ENCODE measurements at places on chromosomes 13 and 19.

DNA sequence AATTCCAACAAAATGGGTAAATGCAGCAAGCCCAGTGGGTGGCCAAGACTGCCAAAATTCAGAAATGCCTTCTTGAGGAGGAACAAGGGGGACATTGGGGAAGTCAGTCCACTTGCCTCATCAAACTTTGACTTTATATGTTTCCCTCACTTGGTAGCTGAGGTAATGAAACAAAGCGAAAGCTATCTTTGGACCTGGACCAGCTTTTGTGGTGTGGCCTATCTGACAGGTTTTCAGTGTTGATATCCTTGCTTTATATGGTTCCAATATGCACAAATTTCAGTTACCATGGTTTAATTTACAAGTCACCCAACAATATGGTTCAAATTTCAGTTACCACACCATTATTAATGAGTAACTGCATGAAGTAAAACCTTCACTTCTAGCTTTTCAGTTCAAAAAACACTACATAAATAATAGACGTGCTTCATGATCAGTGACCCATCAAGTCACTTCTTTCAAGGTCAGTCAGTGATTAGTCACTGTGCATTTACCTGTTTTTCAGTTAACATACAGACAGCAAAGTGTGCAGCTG is 17.7 kb upstream of the POU4F1 start:
- DNase-seq, result no peak

DNA sequence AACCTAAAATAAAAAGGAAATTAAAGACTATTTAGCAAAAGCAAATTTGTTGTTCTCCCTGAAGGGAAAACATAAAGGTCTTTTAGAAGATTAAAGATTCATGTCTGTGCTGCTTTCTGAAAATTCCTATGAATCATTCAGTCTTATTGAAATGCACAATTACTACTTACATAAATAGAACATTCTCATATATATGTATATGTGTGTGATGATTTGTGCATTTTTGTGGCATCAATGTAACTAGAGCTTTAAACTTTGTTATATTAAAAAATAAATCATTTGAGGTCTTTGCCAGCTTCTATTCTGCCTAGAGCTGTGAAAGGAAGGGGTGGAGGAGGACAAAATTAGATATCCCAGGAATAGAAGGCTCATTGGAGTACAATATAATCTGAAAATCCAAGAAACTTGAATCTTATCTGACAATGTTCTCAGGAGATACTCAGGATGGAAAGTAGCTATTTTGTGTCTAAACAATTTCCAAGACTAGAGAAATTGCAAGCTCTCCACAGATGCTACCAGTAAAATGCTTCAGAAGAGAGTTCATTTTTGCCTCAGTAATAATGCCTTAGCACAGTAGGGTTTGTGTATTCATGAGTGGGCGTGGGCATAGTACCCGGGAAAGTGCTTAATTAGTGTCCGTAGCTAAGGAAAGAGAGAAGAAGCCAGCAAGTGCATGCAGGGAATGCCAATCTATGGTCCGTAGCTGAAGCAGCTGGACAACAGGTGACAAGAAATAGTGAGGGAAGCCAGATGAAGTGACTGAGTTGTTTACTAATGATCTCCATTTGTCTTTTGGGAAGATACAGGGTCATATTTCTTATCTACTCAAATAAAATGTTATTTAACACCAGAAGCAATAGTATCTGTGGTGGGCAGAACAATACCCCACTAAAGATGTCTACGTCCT is 395.5 kb upstream of the NBEA start:
- no peak for DNase-seq

DNA sequence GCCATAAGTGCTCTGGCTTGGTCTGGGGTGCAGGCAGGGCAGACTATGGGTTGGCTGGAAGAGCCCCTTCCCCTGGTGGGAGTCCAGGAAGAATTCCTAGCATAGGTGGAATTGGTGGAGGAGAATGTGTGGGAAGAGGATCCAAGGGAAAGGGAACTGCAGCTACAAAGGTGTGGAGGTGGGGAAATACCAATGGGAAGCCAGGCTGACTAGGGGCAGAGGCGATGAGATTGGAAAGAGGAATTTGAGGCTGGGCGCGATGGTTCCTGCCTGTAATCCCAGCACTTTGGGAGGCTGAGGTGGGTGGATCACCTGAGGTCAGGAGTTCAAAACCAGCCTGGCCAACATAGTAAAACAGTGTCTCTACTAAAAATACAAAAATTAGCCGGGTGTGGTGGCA is 4.8 kb upstream of the SDHAF1 start:
- no peak for DNase-seq

DNA sequence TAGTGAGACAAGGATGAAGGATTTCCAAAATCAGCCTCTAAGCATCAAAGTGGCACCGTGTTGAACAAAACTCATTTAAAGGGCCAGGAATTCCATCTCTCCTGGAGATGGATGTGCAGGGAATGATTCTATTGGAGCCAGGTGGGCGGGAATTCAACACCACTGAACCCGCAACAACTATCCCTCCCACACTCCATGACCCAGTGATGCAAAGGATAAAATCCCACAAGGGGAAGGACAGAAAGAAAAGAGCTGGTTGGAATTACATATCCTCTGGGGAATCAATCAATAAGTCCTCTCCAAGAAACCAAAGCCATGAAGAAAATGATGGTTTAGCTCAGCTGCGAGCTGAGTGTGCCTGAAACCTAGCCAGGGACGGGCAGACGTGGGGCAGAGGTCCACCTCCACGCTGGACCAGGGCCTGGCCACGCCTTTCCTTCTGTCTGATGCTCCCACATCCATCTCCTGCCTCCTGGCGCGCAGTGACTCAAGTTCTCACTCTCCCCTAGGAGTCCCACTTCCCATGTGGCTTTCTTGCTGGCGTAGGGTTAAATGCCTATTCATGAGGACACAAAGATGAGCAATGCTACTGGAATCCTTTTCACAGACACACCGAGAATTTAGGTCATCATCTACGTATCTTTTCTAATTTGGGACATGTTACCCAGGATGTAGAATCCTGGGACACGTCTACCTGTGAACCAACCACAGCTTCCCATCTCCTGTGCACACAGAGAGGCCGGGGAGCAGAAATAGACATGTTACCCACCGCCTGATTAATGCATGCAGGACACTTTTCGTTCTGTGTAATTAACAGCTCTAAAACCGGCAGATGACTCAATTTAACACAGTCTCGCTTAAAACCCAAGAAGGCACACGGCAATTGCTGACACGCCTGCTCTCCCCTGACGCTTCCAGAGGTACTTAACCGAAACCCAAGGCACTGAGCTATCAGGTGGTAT is 48.6 kb downstream of the PEPD start:
- DNase-seq, result no peak

DNA sequence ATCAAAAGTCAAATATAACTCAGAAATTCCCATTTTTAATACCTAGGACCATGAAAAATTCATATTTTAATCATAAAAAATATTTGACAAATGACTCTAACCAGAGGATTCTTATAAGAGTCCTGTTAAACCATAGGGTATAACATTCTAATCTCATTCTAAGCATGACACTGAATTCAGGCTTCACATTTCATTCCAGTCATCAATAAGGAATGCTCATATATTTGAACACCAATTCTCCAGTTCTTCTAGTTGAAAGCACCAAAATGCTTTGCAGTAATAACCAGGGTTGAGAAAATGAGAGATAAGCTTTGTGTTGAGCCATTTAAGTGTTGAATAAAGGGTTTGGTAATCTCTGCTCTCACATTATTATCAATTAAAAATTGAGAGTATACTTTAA is 147.5 kb downstream of the VWA8 start:
- no peak for DNase-seq

GRCh38 chr19:48999481-49000325 is 6.0 kb downstream of the RUVBL2 start:
- DNase-seq, result peak; percentile 74

- DNase-seq, result no peak
Observed at GRCh38 chr13:30880151-30880855, 25.8 kb upstream of the MEDAG start.

- no peak for DNase-seq
Observed at GRCh38 chr13:80475718-80476117, 134.8 kb upstream of the SPRY2 start.

- no peak for DNase-seq
Observed at GRCh38 chr19:51800473-51801244, 5.7 kb downstream of the FPR3 start.

DNA sequence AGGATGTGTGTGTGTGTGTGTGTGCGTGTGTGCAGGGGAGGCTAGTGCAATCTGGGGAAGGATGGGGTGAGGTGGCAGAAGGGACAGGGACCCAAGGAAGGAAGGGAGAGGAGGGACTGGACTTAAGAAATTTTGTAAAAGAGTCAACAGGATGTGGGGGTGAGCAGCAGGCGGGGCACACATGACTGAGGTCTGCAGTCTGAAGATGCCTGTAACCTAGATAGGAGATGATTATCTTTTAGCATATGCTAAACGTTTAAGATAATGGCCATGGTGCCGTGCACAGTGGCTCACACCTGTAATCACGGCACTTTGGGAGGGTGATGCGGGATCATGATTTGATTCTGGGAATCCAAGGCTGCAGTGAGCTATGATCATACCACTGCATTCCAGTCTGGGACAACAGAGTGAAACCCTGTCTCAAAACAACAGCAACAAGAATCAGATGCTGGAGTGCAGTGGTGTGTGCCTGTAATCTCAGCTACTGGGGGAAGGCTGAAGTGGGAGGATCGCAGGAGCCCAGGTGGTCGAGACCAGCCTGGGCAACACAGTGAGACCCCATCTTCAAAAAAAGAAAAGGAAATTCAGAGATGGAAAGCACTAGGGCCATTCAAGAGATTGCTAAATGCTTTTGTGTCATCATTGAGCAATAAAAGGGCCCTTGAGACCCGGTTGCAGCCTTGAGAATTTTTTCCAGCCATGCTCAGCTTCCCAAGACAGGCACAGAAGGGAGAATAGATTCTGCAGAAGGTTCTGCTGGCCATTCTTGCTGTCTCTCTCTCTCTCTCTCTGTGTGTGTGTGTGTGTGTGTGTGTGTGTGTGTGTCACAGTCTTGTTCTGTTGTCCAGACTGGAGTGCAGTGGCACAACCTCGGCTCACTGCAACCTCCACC is 3.8 kb upstream of the ZNF414 start:
- peak; percentile 49 for DNase-seq

GRCh38 chr19:33813391-33814101 is 16.9 kb downstream of the KCTD15 start:
- DNase-seq, result no peak

- DNase-seq, result peak; percentile 84
Observed at GRCh38 chr19:14090509-14091080, at the start of gene SAMD1. TSS of gene SAMD1 (minus strand) at chr19:14090751.

GRCh38 chr19:57103573-57104277 is 16.1 kb upstream of the USP29 start:
- DNase-seq, result peak; percentile 60

- no peak for DNase-seq
Observed at GRCh38 chr13:109694972-109695371, 91.4 kb downstream of the IRS2 start.

DNA sequence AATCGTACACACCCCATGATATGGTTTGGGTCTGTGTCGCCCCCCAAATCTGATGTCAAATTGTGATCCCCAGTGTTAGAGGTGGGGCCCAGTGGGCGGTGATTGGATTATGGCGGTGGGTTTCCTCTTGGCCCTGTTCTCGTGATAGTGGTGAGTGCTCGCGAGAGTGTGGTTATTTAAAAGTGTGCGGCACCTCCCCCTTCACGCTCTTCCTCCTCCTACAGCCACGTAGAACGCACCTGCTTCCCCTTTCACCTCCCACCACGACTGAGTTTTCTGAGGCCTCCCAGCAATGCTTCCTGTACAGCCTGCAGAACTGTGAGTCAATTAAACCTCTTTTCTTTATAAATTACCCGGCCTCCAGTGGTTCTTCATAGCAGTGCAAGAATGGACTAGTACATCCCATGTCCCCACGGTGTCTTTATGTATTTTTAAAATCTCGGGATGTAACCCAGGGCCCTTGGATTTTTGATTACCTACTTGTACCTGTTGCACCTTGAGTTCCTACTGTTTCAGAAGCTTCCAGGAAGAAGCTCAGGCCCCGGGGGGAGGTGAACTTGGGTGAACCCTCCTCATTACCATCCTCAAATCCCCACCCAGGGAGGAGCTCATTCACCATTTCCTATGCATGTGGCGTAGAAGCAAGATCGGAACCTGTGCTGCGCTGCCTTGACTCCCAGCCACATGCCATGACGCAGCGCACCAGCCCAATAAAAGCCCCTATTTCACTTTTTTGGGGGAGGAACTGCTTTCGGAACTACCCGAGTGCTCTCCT is 52.4 kb downstream of the TEX29 start:
- DNase-seq, result no peak

DNA sequence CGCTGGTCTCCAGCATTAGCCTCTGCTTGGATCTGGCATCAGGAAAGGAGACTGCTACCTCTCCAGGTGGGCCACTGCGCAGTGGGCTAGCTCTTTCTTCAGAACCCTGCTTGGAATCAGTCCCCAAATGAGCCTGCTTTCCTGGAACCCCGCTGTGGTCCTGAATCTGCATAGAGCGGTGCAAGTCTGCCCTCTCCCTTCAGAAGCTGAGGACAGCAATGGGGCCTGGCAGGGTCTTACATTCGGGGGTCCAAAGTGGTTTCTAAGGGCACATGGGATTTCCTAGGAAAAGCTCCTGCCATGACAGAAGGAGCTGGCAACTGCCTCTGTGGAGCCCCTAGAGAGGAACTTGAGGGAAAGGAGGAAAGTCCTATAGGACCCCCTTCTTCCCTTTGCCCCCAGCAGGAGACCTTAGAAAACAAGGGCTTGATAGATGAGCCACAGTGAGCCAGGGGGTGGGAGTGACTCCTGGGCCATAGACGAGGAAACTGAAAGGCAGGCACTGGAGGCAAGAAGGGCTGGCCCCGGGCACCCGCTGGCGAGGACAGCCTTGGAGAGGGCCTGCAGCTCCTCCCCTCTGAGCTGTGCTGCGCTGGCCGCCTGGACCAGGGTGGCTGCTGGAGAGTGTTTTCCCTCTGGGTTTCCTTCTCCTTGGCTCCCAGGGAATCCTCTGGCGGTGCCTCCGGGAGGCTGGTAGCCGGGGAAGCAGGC is 1.4 kb upstream of the VSTM2B start:
- DNase-seq, result no peak

GRCh38 chr19:42487798-42488178 is 40.5 kb downstream of the CEACAM1 start:
- no peak for DNase-seq

DNA sequence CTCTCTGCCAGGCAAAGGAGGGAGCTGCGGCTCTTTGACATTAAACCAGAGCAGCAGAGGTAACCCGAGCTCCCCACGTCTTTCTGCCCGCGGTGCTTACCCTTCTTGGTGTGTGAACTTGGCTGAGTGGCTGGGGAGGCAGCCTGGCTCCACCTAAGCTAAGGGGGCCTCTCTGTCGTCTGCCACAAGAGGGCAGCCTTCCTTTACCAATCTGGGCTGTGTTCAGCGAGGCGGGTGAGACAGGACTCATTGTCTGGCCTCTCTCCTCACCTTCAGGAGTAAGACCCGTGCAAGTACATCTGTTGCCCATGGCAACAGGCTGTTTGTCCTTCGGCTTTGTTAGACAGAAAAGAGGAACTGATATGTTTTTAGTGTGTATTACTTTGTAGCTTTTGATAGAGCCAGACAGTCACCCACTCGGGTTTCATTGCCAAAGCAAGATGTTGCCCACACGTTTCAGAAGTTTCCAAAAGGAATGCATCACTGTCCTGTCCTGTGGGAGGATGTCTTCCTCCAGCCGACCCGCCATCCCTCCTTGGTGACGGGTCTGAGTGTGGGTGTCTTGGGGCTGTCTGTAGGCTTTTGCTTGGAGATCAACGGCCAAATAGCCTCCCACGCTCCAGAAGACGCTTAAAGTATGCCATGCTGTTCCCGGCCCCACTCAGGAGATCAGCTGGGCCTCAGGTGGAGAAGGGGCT is 4.6 kb downstream of the POP4 start:
- peak; percentile 89 for DNase-seq
